ENCODE measurements at places on chromosomes 1 and 21. TPM values are rescaled to one million over a fixed set of nuclear protein-coding genes. Genes with fewer than 3 reads are reported as not detected.
A peak's percentile ranks its signal among the peaks of the same experiment; 100 is the strongest.

Gene IRF6
- total RNA-seq: not detected

Gene CORT
- 0.65 TPM for total RNA-seq

Gene CLCA4
- not detected for total RNA-seq

Gene NPR1
- total RNA-seq: 0.27 TPM

Gene LIN28A
- not detected for total RNA-seq

Gene DCST1
- total RNA-seq: not detected

- no peaks in the 10 kb centered on the region for H3K4me1 ChIP-seq
- no peak for DNase-seq
- no peaks in the 10 kb centered on the region for H3K36me3 ChIP-seq
- no peak overlapping the region for H3K27ac ChIP-seq
- no peaks in the 10 kb centered on the region for H3K27me3 ChIP-seq
Observed at GRCh38 chr21:25307489-25307888, 299.8 kb downstream of the MRPL39 start.

DNA sequence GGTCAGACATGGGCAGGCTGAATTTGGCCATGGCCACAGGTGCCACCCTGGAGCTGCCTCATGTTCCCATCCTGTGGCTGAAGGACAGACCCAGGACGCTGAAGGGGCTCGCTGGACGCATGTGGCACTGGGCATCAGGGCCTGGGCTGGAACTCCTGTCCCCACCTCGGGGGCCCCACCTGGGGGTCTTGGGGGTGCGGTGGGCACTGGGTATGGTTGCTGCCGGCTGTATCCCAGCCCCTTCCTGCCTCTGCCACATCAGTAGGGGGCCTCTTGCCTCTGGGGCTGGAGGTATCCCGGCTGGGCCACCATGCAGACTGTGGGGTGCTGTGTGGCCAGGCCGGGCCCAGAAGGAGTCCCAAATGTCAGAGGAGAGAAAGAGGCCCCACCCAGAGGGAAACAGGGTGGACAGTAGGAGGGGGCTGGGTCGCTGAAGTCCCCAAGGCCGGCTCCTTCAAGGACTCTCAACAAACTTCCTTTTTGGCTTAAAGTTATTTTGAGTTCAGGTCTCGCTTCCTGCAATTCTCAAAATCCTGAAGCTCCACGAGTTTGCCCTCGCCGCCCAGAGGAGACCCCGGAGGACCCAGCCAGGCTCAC lies 78.7 kb downstream of the SIK1 start:
- H3K4me3 ChIP-seq: no peak overlapping the region
- H3K36me3 ChIP-seq: no peaks in the 10 kb centered on the region
- no peak for DNase-seq
- peaks cover 20% of the 10 kb centered on the region for H3K4me1 ChIP-seq
- H3K27ac ChIP-seq: no peak overlapping the region

GRCh38 chr1:30418061-30418938 lies 305.1 kb downstream of the MATN1 start:
- H3K4me3 ChIP-seq: no peak overlapping the region
- H3K27me3 ChIP-seq: peaks cover 10% of the 10 kb centered on the region
- no peak for DNase-seq
- H3K4me1 ChIP-seq: no peaks in the 10 kb centered on the region
- H3K27ac ChIP-seq: no peak overlapping the region

DNA sequence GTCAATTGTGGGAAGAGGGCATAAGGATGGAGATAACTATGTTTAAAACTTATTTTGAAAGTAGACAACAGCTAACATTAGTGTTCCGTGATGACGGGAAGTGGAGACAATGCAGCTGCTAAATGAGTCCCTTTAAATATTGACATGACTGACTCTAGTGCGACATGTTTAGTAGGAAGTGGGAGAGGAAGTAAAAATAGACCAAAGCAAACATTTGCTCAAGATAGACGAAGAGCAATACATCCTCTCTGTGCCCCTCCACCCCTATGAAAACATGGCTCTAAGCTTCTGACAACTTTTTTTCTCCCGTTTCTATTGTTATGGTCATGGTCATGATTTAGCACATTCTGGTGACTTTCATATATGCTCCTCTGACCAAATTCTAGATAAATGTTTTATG lies 60.0 kb upstream of the HMCN1 start:
- H3K27me3 ChIP-seq: no peaks in the 10 kb centered on the region
- H3K27ac ChIP-seq: no peak overlapping the region
- peaks cover 20% of the 10 kb centered on the region for H3K4me1 ChIP-seq
- no peak overlapping the region for H3K4me3 ChIP-seq
- no peaks in the 10 kb centered on the region for H3K36me3 ChIP-seq

DNA sequence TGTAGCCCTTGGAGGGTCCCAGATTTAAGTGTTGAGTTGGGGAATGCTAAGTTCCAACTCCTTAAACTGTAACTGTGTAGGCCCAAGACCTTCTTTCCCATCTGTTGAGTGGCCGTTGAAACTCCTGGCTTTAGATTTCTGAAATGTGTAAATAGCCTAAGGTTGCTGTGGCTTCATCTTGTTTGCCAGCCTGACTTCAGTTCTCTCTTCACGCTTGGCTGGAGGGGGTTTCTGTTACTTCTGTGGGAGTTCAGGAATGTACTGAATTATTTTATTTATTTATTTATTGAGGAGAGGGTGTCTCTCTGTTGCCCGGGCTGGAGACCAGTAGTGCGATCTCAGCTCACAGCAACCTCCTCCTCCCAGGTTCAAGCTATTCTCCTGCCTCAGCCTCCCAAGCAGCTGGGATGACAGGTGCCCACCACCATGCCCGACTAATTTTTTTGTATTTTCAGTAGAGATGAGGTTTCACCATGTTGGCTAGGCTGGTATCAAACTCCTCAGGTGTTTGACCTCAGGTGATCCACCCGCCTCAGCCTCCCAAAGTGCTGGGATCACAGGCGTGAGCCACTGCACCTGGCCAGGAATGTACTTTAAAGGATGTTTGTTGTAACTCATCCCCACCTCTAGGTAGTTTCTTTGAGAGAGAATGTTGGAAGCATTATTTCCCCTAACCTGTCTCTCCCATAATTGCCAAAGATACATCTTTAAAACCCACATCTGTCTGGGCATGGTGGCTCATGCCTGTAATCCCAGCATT lies 5.9 kb downstream of the TTC39A start:
- no peaks in the 10 kb centered on the region for H3K27me3 ChIP-seq
- H3K27ac ChIP-seq: no peak overlapping the region
- peaks cover 16% of the 10 kb centered on the region for H3K4me1 ChIP-seq
- H3K36me3 ChIP-seq: no peaks in the 10 kb centered on the region
- no peak overlapping the region for H3K4me3 ChIP-seq

- H3K4me1 ChIP-seq: peaks cover 39% of the 10 kb centered on the region
- no peak for DNase-seq
- no peak overlapping the region for H3K27ac ChIP-seq
- no peaks in the 10 kb centered on the region for H3K27me3 ChIP-seq
- no peak overlapping the region for H3K4me3 ChIP-seq
Observed at GRCh38 chr1:40939320-40940059, 40.0 kb upstream of the CTPS1 start.

DNA sequence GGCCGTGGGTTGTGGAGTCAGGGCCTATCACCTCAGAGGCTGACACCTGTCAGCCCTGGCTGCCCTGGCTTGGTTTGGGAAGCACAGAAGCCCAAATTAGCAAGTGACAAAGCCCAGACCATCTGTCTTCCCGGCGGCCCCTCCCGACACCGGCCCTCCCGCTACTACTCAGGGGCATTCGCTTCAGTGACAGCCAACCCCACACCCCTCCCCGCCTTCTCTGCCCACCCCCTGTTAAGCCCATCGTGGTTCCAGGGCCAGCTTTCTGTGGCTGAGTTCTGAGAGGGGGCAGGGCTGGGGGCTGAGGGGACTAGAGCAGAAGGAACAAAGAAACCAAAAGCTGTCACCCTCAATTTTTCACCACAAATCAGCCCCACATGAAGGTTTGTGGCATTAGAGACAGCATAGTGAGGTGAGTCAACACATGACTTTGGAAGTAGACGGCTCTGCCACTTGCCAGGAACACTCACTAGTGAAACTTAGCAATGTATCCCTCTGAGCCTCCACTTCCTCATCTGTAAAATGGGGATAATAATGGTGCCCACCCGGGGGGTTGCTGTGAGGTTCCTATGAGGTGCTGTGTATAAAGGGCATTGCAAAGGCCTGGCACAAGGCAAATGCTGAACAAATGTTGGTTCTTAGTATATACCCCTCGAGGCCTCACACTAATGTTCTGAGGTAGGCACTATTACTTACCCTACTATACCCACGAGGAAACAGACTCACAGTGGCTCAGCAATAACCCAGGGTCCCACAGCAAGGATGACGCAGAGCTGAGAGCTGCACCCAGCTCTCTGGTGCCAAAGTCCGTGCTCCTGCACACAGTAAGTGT lies 5.2 kb upstream of the TNNI1 start:
- no peak for DNase-seq
- H3K4me3 ChIP-seq: no peak overlapping the region
- peaks cover 3% of the 10 kb centered on the region for H3K4me1 ChIP-seq
- no peak overlapping the region for H3K27ac ChIP-seq
- H3K36me3 ChIP-seq: no peaks in the 10 kb centered on the region

DNA sequence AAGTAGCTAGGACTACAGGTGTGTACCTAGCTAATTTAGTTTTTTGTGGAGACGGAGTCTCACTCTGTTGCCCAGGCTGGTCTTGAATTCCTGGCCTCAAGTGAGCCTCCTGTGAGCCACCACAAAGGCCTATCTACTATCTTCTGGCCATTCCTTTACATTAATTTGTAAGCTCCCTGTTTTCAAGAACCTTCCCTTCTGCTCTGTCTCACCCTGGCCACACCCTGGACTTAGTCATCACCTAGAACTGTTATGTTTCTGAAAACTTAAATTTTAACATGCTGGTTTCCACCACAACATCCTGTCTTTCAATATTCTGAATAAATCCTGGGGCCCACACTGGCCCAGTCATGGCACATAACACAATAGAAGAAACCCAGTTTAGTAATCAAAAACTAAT lies 4.9 kb upstream of the B4GALT3 start:
- no peak overlapping the region for H3K4me3 ChIP-seq
- peaks cover 30% of the 10 kb centered on the region for H3K4me1 ChIP-seq
- DNase-seq: peak; percentile 7
- H3K27ac ChIP-seq: no peak overlapping the region

- H3K27me3 ChIP-seq: no peaks in the 10 kb centered on the region
- peaks cover under 1% of the 10 kb centered on the region for H3K4me1 ChIP-seq
- no peak overlapping the region for H3K27ac ChIP-seq
- H3K4me3 ChIP-seq: no peak overlapping the region
- DNase-seq: no peak
- H3K36me3 ChIP-seq: no peaks in the 10 kb centered on the region
Observed at GRCh38 chr1:87273291-87273690, 55.4 kb upstream of the LMO4 start.

GRCh38 chr1:229430761-229431283 lies 3.1 kb downstream of the ACTA1 start:
- H3K27ac ChIP-seq: no peak overlapping the region
- peaks cover 42% of the 10 kb centered on the region for H3K27me3 ChIP-seq
- peaks cover 21% of the 10 kb centered on the region for H3K4me1 ChIP-seq
- no peaks in the 10 kb centered on the region for H3K36me3 ChIP-seq
- no peak for DNase-seq

- no peak overlapping the region for H3K4me3 ChIP-seq
- no peaks in the 10 kb centered on the region for H3K27me3 ChIP-seq
- H3K4me1 ChIP-seq: no peaks in the 10 kb centered on the region
- no peak overlapping the region for H3K27ac ChIP-seq
Observed at GRCh38 chr1:105427543-105427942, 1628.9 kb upstream of the PRMT6 start.

DNA sequence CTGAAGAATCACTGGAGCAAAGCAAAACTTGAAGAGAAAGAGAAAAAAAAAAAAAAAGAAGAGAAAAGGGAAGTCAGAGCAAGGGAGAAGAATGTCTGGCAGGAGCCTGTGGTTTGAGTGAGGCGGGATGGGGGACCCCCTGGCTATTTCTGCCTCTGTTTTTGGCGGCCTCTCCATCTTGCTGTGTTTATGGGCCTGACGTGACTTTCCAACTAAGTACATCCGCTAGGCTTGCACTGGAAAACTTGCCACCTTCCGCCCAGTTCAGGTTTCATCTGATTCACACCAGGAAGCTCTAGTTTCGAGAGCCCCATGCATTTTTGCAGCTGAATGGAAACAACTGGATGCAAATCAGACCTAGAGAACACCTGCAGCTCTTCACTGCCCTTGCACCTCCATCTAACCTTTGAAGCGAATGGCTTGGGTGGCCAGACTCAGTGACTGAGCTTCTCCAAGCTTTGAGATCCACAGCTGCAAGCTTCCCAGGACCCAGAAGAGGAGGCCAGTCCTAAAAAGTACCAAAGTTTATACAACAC lies 28.0 kb downstream of the TBX15 start:
- H3K27me3 ChIP-seq: no peaks in the 10 kb centered on the region
- H3K4me1 ChIP-seq: peaks cover 57% of the 10 kb centered on the region
- H3K4me3 ChIP-seq: peak overlapping the region; percentile 17
- peaks cover 8% of the 10 kb centered on the region for H3K36me3 ChIP-seq
- DNase-seq: no peak
- peak overlapping the region; percentile 87 for H3K27ac ChIP-seq

DNA sequence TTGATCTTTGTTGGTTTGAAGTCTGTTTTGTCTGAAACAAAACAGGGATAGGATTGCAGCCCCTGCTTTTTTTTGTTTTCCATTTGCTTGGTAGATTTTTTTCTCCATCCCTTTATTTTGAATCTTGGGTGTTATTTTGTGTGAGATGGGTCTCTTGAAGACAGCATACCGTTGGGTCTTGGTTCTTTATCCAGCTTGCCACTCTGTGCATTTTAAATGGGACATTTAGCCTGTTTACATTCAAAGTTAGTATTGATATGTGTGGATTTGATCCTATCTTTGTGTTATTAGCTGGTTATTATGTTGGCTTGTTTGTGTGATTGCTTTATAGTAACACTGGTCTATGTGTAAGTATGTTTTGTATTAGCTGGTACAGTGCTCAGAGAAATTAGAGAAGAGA lies 40.9 kb downstream of the GIPC2 start:
- DNase-seq: no peak
- peaks cover 14% of the 10 kb centered on the region for H3K36me3 ChIP-seq
- H3K4me1 ChIP-seq: peaks cover 21% of the 10 kb centered on the region
- H3K4me3 ChIP-seq: no peak overlapping the region
- no peak overlapping the region for H3K27ac ChIP-seq

DNA sequence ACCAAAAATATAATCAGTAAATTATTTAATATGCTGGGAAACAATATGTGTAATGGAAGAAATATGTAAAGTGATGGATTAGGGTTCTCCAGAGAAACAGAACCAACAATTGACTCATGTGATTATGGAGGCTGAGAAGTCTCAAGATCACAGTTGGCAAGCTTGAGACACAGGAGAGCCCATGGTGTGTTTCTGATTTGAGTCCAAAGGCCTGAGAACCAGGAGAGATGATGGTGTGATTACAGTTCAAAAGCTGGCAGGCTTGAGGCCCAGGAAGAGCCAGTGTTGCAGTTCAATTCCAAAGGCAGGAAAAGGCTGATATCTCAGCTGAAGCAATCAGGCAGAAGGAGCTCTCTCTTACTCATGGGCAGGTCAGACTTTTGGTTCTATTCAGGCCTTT lies 138.8 kb upstream of the NBPF11 start:
- no peak overlapping the region for H3K27ac ChIP-seq
- no peaks in the 10 kb centered on the region for H3K27me3 ChIP-seq

DNA sequence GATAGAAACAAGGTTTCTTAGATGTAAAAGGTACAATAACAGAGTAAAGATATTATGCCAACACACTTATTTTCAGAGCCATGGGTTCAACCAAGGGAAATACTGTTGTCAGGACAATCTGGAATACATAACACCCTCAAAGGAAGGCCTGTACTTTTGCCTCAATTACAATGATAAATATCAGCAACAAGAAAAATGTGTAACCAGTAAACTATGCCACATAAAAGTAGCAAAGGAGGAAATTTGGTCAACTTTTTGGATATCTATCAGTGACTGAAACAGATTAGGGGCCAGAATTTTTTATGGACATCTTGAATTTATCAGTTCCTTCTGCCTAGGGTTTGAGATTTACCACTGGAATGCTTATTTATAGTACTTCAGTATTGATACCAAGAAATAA lies 24.6 kb upstream of the RAP1GAP start:
- H3K36me3 ChIP-seq: peaks cover 24% of the 10 kb centered on the region
- no peak for DNase-seq
- no peaks in the 10 kb centered on the region for H3K27me3 ChIP-seq
- no peak overlapping the region for H3K4me3 ChIP-seq
- H3K4me1 ChIP-seq: peaks cover 16% of the 10 kb centered on the region
- no peak overlapping the region for H3K27ac ChIP-seq

Measured in chondrocyte (in vitro differentiated cells).